Activated T-cell treated with anti-CD3 and anti-CD28 coated beads, Interleukin-2, amount 50 U/mL, for 1 hour (primary cell): ENCODE measurements at places on chromosomes 3 and 15.

- DNase-seq = no peak
These were observed 83.5 kb upstream of the LIPC start for GRCh38 chr15:58348095-58348812.

GRCh38 chr15:74565381-74566085 is 24.5 kb downstream of the ARID3B start:
- no peak for DNase-seq

DNA sequence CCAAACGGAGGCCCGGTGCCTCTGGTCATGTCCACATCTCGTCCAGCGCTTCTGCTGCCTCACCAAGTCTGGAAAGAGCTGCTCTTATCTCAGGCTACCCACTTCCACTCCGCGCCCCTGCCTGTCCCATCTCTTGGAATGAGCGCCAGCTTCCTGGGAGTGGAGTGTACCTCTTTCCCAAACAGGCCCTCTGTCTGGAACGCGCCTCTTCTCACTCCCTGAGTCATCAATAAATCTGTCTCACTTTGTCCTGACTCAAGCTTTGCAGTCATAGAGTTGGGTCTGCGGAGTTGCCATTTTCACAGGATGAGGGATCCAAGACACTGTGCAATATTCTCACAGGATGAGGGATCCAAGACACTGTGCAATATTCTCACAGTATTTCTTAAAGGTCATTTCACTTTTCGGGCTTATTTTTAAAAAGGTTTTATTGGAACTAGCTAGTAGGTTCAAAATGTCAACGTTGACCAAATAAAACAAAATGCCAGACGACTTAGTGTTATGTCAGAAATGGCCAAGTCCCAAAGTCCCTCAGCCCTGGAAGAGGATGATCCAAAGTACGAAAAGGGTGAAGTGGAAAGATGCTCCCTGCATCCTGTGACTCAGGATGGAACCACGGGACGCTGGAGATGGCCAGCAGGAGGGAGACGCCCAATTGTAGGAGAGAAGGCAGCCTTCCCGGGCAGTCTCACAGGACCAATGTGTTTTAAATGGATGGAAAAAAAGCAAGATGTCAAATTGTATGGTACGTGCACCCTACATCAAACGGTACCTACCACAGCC is 81.1 kb downstream of the CHSY1 start:
- DNase-seq = no peak

- DNase-seq = no peak
These were observed 3.0 kb upstream of the PHGR1 start for GRCh38 chr15:40347559-40348473.

DNA sequence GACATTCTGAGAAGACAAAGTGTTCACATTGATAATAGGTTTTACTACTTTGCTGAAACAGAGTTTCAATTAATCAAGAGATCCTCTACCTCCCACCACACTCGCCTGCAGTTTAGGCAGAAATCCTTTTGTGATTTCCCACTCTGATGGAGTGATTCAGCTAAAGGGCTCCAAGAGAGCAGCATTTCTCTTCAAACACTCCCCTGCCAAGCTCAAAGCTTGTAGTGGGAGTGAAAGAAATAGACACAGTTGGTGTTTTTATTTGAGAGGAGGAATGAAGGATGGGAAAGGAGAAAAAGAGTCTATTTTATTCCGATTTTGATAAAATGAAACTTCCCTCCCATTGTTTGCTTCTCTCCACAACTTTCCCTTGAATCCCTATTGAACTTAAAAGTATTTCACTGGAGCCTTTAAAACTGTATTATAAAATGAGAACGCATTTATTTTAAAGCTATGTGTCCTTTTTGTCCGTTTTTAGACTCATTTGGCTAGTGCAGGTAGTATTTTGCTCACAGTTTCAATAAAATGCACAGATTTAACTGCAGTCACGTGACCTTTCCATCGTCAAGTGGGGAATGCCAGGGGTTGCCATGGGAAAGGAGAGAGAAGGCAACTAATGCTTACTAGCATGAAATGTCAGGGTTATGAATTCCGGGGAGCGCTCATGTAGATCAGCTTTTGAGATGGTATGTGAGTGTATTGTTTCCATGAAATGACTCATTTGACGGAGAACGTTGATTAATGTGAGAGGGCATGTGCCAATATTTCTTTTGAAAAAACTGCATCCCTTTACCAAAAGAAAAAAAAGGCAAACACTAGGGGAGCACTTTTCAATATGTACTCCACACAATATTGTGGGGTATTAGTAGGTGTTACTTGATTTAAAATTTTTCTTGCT is 7.7 kb upstream of the OSBPL11 start:
- DNase-seq = no peak

GRCh38 chr15:49038382-49038781 is 7.9 kb downstream of the SECISBP2L start:
- DNase-seq = no peak

DNA sequence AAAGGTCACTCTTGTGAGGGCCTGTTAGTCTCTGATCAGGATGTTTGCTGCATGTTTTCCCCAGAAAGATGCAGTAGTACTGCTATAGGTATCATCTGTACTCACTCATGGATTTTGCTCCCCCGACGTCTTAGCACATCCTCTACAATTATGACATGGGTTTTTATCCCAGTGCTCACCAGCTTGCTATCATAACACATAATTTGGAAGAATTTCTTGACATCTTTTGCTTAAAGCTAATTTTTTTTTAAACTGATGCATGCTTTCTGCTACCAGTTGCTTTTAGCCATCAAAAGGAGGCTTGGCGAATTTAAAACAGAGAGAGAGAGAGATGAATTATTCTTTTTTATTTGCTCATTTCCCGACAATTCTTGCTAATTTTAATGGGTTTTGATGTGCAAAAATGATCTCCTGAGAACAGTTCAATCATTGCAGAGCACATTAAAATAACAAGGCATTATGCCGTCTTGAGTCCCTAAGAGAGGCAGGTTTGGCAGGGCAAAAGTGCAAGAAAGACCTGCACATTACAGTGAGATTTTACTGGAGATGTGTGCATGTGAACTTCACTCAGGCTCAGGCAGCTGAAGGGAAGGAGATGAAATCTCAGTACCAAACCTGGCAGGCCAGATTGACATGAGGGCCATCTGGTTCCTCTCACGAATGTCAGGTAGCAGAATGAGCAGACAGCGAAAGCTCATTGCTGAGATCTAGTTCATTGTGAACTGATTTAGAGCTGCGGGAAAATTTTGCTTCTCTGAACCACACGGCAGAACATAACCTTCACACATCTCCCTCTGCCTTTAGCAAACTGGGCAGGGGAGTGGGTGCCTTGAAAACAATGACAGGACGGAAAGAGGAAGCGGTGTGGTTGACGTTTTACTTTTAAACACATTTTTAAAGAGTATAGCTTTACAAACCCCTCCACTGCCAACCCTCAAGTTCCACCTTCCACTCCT is 25.9 kb upstream of the GOLGA8B start:
- no peak for DNase-seq

DNA sequence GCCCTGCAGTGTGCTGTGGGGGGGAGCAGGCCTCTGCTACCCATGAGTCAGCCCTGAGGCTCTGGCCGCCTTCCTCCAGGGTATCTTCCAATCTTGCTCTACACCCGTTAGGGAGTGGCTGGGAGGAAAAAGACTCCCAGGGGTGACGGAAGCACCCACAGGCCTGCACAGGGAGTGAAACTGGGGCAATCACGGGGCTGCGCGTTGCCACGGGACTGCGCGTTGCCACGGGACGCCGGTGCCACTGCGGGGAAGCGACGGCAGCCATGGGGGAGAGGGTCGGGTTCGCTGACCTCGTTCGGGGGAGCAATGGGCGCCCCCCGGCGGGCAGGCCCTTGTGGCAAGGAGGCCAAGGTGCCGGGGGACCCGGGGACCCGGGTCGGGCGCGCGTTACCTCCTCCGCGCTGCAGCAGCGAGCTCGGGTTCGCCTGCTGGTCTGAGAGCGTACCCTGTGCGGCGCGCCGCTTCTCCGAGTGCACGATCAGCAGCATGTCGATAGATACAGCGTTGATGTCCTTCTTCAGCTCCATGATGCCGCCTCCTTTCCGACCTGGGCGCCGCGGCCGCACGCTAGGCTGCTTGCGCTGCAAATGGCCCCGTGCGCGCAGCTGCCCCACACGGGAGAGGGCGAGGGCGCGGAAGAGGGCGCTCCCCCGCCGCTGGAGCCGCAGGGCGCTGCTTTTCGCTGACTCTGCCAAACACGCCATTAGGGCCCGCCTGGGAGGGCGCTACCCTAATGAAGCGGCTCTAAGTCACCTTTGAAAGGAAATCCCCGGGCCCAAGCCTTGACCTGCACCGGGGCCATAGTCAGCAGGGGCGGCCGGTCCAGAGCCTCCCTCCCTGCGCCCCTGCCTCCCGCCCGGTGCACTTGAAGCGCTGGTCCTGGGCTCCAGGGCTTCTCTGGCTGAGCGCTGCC is at the start of gene KY:
TSS of gene KY (minus strand) at position 592 of the 916 bp plus-strand sequence. CDS start at position 530, 62 bp downstream.
- no peak for DNase-seq

DNA sequence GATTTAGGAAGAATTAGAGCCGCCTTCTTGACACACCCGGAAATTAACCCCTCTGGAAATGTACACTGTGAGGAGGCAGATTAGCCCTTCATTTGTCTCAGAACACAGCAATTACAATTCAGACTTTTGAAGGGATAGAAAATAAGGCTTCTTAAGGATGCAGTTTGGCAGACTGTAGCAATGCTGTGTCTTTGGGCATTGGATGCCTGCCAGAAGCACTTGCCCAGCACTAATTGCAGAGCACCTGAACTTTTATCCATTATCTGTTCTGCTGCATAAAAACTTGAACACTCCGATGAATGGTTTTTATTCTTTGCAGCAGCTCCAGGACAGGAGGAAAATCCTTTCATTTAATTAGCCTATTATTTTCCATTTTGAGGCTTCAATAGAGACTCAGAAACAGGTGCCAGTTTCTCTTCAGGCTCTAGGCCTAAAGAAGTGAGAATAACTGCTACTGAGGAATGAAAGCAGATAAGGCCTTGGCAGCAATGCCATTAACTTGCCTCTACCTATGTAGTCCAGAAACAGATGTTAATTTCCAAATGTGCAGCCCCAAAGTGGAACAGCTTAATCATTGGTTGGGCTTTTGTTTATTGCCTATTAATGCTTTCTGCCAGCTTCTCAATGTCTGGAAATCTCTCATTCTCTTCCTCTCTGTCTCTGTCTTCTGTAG is 418.5 kb downstream of the NSUN3 start:
- no peak for DNase-seq

DNA sequence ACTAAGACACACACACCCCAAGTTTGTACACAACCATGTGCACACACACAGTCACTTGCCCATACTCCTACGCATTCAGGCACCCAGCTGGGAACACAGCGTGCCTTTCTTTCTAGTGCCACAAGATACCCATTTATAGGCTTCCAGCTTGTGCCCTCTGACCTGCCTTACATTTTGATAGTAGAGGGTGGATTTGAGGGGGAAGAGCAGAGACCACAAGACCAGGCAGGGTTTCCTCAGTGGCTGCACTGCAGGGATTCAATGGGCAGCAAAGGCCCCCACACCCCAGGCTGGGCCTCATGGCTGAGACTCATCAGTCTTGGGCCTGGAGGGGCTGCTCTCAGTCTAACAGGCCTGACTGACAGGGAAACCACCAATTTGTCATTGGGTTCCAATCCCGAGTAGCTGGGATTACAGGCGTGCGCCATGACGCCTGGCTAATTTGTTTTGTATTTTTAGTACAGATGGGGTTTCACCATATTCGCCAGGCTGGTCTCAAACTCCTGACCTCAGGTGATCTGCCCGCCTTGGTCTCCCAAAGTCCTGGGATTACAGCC is 18.8 kb upstream of the ANKDD1A start:
- DNase-seq = no peak

DNA sequence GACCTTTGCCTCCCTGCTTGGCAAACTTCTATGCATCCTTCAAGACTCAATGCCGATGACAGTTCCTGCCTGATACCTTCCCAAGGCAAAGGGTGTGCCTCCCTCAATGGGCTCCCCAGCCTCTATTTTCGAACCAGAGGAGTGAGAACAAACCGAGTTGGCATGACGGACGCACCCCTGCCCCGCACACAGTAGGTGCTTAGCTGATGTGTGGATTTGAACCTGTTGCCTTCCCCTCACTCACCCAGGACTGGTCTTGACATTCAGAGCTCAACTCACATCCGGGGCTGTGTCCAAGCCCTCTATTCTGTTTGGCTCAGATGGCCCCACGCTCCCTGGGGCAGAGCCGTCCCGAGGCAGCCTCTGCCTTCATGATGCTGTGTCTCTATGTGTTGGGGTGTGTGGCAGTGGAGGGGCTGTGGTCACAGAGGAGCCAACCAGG is 52.2 kb upstream of the SLC6A11 start:
- no peak for DNase-seq

DNA sequence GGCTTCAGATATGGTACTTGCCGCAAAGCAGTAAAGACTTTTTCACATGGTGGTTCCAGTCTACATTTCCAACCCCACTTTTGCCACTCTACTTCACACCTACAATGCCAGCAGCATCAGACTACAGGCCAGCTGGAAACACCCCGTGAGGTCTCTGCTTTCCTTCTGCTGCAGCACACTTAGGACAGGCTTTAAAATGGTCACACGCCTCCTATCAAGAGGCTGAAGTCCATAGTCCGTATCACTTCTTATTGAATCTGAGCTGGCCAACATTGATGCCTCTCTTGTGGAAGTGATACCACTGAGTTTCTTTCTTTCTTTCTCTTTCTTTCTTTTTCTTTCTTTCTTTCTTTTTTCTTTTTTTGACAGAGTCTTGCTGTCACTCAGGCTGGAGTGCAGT is 59.8 kb downstream of the ZNF860 start:
- DNase-seq = no peak

DNA sequence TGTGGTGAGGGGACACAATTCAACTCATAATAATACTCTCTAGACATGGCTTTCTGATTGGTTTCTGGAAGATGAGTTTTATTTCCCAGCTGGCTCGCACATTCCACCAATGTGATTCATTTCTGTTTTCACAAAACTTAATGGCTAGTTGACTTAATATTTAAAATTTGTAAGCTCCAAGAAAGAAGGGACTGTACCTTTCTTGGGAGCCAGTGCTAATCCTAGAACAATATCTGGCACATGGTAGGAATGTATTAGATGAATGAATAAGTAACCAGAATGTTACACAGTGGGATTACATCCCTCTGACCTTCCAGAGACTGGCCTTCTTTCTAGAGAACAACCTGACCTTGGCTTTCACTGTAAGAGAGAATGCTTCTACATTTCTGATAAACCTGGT is 262.8 kb downstream of the RORA start:
- DNase-seq = no peak

DNA sequence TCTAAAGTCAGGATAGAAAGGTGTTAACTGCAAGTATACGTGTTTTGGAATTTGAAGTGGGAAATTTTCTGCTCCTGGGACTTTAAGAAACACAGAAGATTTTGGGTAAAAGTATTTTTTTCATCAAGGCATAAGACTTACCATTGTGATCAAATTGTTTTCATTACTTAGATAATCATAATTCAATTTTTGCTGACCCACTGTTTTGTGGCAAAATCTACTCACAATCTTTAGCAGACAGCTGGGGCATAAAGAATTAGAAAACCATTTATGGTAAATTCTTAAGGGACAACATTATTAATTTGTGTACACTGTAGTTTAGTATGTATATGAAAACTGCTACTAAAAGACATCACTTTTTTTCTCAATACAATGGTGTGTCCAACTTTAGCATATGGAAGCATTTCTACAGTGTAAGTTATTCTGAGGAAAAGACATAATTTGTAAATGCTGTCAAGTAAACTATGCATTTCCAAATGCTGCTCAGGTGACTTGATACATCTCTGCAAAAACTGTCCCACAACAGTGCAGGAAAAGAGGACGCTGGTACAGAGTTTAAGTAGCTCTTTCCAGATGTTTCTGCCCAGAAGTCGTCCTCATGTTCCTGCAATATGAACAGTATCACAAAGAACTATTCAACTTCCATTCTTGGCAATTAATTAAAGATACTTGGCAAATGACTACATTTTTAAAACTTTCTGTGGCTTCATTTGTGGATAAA is 52.3 kb downstream of the THSD4 start:
- DNase-seq = no peak

GRCh38 chr3:72558001-72558400 is 290.2 kb downstream of the SHQ1 start:
- DNase-seq = no peak
